Amygdala (tissue), 56 donors: ENCODE measurements at places on chromosomes 12 and 14.

DNA sequence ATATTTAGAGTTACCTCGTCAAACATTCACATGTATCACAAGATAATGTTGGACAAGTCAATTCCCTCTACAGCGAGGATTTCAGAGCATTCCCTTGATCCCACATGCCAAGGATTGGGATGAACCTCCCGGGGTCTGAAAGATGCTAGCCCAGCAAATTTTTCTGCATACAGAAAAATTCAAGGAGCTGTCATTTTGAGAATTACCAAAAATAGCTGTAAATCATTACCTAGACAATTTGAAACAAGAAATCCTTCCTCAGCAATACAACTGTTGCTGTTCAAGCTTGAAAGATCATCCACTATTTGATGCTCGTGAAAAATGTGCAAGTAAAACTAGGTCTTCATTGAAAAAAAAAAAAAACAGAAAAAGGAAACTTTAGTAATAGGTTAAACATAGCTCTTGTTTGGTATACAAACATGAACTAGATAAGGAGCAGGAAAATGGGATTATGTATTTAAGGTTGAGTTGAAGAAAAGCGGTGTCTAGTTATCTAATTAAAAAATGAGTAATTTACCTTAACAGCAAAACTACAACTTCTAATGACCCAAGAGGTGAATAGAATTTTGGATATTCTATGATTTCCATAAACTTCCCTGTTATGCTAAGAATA, 73.1 kb downstream of the NTN4 start:
- no peak for DNase-seq

DNA sequence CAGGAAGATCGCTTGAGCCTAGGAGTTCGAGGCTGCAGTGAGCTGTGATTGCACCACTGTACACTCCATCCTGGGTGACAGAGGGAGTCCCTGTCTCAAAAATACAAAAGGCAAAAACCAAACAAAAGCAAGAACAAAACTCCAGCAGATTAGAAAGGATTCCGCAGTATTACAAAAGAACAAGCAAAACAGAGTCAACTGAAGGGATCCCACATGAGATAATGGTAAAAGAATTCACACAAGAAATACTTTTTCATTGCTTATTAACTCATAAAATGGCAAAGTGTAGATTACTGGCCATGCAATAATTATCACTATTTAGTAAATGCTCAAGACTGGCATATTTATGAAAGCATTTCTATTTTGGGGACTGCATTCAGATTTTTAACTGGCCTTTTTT, 35.4 kb downstream of the BEST3 start:
- no peak for DNase-seq

DNA sequence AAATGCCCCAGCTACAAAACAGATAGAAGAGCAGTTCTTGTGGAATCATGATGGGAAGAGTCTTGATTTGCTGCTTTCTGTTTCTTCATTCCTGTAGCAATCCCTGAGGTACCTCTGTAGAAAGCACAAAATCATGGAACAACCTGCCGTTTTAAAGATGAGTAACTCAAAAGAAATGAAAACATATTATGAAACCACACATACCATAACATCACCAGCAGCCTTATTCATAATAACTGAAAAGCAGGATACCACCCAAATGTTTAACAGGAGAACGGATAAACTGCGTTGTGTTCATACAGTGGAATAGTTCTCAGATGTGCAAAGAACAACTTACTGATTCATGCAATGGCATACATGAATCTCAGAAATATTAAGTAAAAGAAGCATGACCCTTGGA, 188.1 kb downstream of the RGS6 start:
- no peak for DNase-seq

- DNase-seq, result no peak
Observed at GRCh38 chr12:62847709-62848108, 87.2 kb downstream of the PPM1H start.

DNA sequence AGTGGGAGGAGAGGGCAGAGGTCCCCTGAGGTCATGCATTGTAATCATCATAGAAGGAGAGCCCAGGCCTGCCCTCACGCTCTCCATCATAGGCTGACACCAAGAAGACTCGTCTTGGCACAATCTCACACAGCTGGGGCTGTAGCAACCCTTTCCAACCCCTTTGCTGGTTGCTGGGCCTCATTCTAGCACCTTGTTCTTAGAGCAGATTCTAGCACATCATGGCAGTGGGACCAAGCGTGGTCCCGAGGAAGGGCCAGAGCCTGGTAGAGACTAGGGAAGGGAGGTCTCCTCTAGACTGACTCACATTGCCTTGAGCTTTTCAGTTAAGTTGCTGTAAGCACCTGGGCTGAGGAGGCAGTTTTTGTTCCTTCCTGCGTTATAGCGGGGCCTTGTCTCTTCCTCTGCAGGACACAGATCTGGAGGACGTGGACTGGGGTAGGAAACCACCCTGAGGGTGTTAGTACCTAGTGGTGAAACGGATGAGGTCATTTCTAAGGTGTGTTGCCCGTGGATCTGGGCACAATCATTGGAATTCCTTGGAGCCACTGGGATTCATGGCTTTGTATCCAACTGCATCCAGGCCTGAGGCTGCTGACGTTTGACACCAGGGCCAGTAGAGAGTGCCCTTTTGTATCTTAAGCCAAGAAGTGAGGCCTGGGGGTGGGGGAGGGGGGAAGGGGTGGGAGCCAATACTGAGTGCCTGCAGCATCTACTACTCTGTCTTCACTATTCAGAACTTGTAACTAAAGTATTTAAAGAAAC, 19.9 kb downstream of the RPS6KL1 start:
- no peak for DNase-seq

DNA sequence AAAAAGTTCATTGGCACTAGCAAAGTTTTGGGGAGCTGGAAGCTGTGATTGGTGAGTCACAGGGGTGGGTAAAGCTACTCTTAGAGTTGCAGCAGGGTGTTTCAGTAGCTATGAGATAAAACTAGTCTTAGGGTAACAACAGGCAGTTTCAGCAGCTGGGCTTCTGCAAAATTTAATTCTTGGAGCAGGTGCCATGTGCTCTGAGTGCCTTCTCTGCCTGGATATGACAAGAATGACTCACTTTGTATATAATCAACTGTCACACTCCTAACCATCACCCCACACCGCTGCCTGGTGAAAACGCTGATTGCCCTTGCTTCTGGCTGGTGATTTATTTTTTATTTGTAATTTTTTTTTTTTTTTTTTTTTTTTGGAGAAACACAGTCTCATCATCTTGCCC, 10.5 kb upstream of the PLBD2 start:
- no peak for DNase-seq

DNA sequence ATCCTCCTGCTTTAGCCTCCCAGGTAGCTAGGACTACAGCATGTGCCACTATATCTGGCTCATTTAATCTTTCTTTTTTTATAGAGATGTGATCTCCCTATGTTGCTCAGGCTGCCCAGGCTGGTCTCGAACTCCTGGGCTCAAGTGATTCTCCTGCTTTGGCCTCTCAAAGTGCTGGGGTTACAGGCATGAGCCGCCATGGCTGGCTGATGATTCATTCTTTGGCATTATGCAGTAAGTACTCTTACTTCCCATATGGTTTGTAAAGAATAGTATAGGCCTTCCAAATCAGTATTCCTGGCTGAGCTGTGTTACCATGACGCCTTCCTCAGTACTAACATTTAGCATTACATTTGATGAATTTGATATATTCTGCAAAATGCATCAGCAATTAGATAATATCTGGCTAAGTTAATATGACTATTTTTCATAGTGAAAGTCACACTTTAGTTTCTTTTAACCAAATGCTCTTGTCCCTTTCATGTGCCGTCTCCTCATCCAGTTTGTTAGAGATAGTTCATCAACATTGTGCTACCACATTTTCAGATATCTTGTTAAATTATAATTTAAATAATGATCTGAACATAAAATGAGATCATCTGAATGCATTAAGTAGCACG, 3.2 kb upstream of the MIA2 start:
- no peak for DNase-seq

DNA sequence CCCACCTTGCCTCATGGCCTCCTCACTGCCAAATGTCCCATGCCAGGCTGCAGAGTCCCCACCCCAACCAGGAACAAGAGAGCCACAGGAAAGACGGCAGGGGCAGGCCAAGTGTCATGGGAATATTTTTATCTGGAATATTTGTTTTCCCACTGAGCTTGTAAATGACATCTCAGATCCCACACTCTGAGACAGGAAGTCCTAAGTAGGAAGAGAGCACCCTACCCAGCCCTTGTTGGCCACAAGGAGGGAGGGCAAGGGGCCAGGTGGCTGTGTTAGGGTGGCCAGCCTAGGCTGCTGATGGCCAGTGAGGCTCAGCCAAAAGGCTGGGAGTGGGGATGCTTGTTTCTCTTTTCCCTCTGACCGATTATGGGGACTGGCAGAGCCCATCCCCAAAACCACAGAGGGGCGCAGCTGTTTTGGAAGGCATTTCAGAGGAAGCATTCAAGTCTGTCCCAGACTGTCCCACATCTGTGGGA, 7.7 kb upstream of the MEG3 start:
- no peak for DNase-seq

DNA sequence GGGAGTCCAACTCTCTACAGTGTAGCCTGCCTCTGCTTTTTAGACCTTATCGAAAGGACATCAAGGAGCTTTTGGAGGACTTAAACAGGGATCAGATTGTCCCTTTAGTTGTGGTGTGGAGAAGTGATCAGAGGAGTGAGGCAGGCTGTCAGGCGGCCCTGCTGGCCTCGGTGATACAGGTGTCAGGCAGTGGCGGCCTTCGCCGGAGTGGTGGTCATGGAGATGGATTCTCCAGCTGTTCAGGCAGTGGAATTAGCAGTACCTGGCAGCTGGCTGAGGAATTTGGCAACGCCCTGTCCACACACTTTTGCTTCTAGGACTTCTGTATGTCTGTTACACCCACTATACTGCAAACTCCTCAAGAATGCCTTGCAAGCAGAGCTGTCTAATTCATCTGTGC, 4.2 kb upstream of the CLMN start:
- DNase-seq, result no peak

GRCh38 chr12:131603939-131604795, 106.7 kb upstream of the SFSWAP start:
- DNase-seq, result no peak

GRCh38 chr12:104297477-104298113, 5.9 kb upstream of the EID3 start:
- DNase-seq, result no peak

GRCh38 chr14:51860825-51861499, 550 bp downstream of the GNG2 start:
- DNase-seq, result no peak

DNA sequence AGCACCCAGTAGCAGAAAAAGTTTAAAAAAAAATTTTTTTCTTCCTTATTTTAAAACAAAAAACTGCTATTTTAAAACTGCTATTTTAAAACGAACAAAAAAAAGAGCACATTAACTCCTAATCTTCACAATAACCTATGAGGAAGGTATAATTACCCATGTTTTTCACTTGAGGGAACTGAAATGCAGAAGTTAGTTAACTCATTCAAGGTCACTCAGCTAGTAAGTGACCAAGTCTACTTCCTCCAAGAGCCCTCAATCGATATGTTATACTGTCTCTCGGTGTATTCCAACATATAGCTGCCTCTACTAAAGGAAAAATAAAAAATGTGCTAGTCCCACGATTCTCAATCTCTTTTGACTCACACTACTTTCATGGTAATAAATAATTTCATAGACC, 7.8 kb downstream of the RPAP3 start:
- no peak for DNase-seq

DNA sequence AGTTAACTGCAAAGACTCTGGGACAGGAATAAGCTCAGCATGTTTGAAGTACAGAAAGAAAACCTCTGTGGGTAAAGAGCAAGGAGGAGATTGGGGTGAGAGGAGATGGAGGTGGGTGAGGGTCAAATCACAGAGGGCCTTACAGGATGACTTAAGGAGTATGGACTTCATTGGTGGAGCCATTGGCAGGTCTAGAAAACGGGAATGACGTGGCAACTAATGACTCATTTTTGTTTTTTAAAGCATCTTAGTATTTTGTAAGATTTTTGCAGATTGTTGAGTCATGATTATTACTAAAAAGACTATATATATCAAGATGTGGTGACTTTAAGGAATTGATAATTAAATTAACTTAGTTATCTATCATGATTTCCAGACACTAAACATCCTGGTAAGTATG, 18.5 kb downstream of the UTP20 start:
- no peak for DNase-seq

GRCh38 chr12:69519871-69520270, 49.7 kb downstream of the FRS2 start:
- no peak for DNase-seq

- DNase-seq, result no peak
Observed at GRCh38 chr12:120069278-120069677, 47.3 kb downstream of the RAB35 start.

- DNase-seq, result no peak
Observed at GRCh38 chr14:23571701-23572523, 4.3 kb upstream of the AP1G2 start.

DNA sequence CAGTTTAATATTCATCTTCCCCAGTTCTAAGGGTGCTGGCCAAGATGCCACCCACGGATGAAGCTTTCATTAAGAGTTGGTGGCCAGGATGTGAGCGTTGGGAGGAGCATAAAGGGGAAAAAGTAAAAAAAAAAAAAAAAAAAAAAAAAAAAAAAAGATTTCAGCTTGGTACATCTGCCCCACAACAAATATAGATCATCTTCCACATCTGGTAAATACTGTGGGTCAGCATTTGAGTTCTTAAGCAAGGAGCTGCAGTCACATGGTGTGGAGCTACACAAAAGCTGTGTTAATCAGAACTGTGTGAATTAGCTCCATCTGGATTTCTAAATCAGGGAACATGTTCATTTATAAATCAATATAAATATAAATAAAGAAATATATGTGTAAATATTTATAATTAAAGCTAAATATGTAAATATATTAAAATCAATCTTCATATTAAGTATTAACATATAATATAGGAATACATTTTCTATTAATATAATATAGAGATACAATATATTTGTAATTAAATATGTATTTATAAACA, 262.3 kb downstream of the NUAK1 start:
- DNase-seq, result no peak

- no peak for DNase-seq
Observed at GRCh38 chr14:49950275-49951228, 57.7 kb downstream of the ARF6 start.

DNA sequence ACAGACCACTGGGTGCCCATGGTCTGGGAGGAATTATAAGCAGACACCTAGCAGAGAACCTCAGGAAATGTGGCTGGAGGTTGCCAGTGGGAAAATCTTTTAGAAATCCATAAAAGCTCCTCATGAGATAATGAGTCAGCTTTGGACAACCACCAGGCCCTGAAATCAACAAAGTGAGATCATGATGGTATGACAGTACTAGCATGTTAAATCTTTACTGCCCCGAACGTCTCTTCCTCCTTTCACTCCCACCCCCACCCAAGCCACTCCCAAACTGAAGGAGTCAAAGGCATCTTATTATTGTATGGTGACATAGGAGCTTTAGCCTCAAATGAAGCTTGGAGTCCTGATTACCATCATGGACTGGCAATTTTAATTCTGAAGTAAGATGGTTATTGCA, 240.0 kb downstream of the DIO2 start:
- DNase-seq, result no peak

- no peak for DNase-seq
Observed at GRCh38 chr12:124939421-124940142, 25.1 kb upstream of the UBC start.

GRCh38 chr14:96554315-96554910, 52.2 kb downstream of the PAPOLA start:
- DNase-seq, result no peak

GRCh38 chr12:104219361-104219892, 3.8 kb downstream of the TXNRD1 start:
- DNase-seq, result no peak
